ENCODE measurements at places on chromosomes 5 and 9.

DNA sequence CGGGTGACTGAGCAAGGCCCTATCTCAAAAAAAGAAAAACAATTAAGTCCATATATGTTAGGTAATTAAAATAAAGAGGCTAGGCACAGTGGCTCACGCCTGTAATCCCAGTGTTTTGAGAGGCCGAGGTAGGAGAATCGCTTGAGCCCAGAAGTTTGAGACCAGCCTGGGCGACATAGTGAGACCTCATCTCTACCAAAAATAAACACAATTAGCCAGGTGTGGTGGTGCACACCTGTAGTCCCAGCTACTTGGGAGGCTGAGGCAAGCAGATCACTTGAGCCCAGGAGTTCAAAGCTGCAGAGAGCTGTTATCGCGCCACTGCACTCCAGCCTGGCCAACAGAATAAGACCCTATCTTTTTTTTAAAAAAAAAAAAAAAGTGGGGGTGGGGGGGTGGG is 12.3 kb downstream of the WHRN start:
- no peak for DNase-seq

- DNase-seq = no peak
These were observed 66.2 kb downstream of the IRX1 start for GRCh38 chr5:3661755-3662296.

DNA sequence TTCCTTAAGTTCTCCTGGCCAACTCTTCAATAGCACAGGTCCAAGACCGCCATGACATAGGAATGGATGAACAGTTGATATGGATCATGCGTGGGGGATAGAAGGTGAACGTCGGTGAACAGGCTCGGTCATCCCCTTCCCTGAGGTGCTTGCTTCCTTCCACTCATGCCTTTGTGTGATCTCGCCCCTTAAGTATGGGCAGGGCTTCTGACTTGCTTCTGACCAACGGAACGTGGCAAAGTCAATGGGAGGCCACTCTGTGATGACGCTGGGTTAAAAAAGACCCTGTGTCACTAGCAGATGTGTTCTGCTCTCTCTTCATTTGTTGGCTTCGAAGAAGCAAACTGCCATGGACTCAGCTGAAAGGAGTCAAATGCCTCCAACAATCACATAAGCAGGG is 240.5 kb upstream of the TUT7 start:
- DNase-seq = no peak

GRCh38 chr9:87729246-87729645 is 3.3 kb downstream of the CTSL start:
- no peak for DNase-seq

DNA sequence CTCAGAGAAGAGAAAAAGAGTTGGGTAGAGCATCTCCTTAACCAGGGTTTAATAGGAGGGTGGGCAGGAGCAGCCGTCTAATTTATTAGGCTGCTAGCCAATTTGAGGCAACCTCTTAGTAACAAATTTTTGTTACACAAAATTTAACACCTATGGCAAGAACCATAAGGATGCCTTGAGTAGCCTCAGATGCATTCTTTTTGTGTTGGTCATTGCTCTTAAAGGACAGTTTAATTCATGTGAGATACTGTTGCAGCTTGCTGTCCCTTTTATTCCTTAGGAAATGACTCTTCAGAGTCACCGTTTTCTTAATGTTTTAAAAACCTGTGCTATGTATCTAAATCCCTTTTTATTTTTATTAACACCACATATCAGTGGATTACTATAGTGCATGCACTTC is 255.1 kb downstream of the MAST4 start:
- no peak for DNase-seq

- DNase-seq = no peak
These were observed 59.7 kb downstream of the ELL2 start for GRCh38 chr5:95901676-95902627.

DNA sequence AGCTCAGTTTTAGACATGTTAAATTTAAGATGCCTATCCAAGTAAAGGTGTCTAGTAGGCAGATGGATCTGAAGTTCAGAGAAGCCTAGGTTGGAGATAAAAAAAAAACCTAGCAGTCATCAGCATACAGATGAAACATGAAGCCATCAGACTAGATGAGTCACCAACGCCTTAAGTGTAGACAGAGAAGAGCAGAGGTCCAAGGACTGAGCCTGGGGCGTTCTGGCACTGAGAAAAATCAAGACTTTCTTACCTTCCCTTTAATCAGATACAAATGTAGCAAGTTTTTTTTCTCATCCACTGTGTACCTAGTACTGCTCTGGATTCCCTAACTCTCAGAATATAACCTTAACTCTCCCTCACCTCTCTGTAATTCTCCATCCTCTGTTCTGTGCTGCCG is 97.3 kb downstream of the SIL1 start:
- DNase-seq = no peak

DNA sequence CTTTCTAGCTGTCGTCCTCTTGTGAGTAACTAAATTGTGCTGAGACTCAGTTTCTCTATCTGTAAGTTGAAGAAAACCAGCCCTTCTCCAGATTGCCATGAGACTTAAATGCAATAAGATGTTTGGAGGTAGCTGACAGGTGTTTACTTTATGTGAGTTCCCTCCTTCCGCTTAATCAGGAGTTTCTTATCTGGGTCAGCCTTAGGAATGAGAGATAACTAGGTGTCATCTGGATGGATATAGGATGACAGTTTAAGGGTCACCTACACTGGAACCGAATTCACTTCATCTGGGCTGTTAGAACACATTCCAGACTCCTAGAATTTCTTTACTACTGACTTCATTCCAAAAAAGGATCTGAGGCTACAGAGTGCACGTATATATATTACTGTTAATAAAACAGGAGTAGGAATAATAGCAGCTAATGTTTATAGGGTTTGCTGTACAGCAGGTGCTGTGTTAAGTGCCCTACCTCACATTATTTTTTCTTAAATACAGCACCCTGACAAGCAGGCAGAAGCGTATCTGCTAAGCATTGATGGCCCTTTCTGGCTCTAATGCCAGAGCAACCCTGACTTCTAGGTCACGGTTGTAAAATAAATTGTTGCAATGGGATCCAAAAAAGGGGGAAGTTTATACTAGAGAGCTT is 30.0 kb upstream of the CPEB4 start:
- DNase-seq = no peak

DNA sequence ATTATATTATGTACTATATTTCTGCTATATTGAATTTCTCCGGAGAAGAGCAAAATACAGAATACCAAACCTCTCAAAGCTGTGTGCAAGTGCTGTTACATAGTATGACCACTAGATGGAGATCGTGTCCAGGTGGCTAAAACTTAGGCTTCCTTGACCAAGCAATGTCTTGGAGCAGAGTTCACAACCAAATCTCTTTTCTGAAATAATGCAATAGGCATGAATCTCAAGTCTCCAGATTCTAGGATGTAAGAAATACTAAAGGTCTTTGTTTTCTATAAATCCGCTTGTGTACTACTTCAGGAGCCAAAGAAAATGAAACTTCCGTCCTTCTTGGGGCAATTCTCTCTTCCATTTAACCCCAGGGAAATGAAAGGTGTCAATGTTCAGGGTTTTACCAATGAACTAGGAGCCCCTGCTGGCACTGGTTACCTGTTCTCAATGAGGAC is 181.5 kb upstream of the RAI14 start:
- peak; percentile 29 for DNase-seq

GRCh38 chr5:143153332-143154119 is 250.0 kb downstream of the NR3C1 start:
- no peak for DNase-seq

DNA sequence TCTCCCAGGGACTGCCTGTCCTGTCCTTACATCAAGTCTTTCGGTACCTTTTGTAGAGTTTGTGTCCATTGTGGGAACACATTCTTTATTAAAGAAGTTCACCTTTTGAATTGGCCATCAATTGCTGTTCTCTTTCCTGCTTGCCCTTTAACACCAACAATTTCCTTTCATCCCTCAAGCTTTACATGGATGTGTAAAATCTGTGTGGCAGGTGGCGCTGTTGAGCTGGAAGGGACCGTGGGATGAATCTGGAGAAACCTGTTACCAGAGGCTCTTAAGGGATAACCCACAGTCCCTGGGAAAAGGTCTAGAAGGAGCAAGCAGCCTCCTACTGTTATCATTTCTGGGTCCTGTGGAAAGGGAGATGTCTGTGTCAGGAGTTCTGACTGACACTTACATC is 7.9 kb upstream of the ZFP62 start:
- peak; percentile 41 for DNase-seq

DNA sequence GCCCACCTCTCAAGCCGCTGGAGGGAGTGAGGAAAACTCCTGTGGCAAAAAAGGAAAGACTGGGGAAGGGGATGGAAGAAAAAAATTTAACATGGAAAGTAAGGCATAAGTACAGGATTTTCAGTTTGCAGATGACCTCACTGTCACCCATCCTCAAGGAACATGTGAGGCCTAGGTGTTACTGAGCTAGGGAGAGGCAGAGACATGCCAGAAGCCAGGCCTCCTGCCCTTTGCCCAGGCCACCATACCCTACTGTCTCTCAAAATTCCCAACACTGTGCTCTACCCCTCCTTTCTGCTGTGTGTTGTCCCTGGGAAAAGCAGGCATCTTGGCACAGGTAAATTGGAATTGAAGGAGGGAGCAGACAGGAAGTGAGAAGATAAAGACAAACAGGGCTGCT is 4.4 kb upstream of the MGAT1 start:
- no peak for DNase-seq

GRCh38 chr5:170365831-170366230 is 23.3 kb downstream of the KCNMB1 start:
- no peak for DNase-seq

DNA sequence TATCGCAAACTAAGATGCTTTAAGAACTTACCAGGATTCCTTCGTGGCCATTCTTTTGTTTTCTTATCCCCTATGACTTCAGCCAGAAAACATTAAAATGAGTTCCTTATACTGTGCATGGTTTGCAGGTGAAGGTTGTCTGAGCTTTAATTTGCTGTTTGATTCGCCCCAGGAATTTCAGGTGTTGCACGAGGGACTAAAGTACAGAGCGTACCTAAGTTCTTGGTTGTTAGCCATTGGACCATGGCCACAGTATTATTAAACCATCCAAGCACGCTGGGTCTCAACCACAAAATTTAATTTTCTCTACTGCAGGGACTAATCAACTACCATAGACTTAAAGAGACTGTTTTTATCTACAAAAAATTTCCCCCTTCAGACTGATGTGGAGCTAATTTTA is 208.4 kb upstream of the MPDZ start:
- no peak for DNase-seq

DNA sequence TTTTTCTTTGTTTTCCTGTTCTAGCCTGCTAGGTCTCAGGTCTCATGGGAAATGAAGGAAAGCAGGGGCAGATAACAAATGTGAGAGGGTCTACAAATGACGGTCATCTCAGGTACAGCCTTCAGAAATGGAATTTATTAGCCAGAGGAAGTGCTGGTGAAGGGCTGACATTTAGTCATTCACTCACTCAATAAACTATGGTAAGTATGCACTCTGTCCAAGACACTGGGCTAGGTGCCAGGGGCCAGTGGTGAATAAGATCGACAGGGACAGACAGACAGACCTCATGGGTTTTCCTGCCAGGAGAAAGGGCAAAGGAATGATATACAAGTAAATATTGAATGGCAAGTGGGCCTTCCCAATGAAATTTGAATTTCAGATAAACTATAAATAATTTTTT is 6.3 kb downstream of the PDE6A start:
- DNase-seq = no peak

GRCh38 chr5:150577378-150578139 is 62.9 kb upstream of the SYNPO start:
- DNase-seq = no peak

- DNase-seq = no peak
These were observed 360.0 kb downstream of the BNC2 start for GRCh38 chr9:16510482-16510881.

- DNase-seq = no peak
These were observed 32.2 kb downstream of the CARD6 start for GRCh38 chr5:40873286-40873880.

- no peak for DNase-seq
These were observed 54.0 kb upstream of the TNC start for GRCh38 chr9:115171921-115172388.

DNA sequence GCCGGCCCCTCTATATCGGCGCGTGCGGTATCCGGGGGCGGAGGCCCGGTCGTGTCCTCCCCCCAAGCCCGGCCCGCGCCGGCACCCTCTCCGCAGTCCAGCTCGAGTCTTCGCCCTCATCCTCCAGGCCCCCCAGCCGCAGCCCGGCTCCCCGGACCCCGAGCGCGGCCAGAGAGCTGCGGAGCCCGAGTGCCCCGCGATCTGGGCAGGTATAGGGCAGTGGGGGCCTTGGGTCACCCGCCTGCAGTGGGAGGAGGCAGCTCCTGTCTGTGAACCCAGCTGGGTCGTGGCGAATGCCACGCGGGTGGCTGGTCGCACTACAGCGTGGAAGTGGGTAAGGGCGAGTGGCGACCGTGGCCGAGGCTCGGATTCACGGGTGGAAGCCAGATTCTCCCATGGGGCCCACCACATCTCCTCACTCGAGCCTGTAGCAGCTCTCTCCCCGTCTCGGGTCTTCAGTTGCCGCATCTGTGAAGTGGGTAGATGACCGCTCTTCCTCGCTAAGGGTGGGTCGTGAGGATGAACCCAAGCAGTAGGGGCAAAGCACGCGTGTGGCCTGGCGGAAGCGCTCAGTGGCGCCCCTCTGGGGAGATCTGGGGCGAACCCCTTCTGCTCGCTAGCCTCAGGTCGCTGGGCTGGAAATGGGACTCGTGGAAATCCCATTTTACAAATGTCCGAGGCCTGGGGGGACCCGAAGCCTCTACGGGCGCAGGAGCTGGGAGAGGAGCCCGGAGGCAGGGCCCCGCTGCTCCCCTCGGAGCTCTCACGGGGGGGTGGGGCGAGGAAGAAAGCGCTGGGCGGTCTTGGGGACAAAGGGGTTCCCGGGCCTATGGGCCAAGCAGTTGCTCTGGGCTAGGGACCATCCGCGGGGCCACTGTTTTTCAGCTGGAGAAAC is 1.9 kb downstream of the NR5A1 start:
- DNase-seq = no peak

DNA sequence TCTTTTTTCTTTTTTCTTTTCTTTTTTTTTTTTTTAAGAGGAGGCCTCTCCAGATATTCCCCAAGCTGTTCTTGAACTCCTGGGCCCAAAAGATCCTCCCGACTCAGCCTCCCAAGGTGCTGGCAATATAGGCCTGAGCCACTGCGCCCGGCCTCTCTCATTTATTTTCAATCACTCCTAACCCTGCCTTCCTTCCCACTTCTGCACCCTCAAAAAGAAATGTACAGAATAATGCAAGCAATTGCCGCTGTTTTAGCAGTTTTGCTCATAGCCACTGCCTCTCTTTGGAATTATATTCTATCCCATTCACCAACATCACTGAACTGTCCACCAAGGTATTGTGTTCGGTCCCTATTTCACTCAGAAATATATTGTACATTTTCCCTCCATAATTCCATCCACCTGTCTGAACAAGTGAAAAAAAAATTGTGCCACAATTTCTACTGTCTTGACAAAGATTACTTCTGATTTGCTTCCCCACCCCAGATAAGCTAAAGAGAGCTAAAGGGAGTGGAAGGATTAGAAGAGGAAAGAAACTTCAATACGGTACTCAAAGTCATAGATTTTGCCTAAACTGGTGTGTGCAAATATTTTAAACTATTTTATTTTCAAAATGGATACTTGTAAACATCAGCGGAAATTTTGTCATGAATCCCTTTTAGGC is 1.9 kb downstream of the FNBP1 start:
- DNase-seq = no peak

GRCh38 chr5:8316608-8317280 is 447.8 kb downstream of the MTRR start:
- no peak for DNase-seq
